ENCODE measurements at places on chromosomes 3 and 15.

DNA sequence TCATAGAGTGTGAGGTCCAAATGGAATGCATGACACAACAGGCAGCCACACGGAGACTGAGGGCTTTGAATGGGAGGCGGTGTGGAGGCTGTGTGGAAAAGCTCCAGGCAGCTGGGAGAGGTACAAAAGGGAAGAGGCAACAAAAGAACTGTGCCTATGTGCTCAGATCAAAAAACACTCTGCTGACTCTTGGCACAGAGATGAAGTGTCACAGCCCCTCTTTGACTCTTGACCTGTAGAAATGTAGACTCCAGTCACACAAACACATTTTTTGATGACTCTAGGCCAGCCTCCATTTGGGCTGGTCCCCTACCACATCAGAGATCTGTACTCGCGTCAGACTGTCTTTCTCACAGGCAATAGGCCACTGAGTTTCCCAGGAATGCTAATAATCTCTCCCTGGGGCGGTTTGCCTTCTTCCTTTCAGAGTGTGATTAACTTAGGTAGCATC, 456.0 kb downstream of the TUSC7 start:
- no peaks in the 10 kb centered on the region for H3K4me1 ChIP-seq
- no peaks in the 10 kb centered on the region for H3K27me3 ChIP-seq
- no peak overlapping the region for H3K4me3 ChIP-seq
- no peak overlapping the region for H3K27ac ChIP-seq

GRCh38 chr15:39908186-39908585, 11.9 kb downstream of the GPR176 start:
- H3K4me1 ChIP-seq = peaks cover 18% of the 10 kb centered on the region
- H3K27ac ChIP-seq = peak overlapping the region; percentile 53
- peak; percentile 87 for DNase-seq
- H3K27me3 ChIP-seq = no peaks in the 10 kb centered on the region
- no peak overlapping the region for H3K4me3 ChIP-seq

- no peaks in the 10 kb centered on the region for H3K27me3 ChIP-seq
- DNase-seq = peak; percentile 26
- no peak overlapping the region for H3K27ac ChIP-seq
- H3K36me3 ChIP-seq = no peaks in the 10 kb centered on the region
- H3K4me1 ChIP-seq = no peaks in the 10 kb centered on the region
Measured at GRCh38 chr3:17195192-17195611, 310.4 kb downstream of the PLCL2 start.

- no peaks in the 10 kb centered on the region for H3K36me3 ChIP-seq
- no peaks in the 10 kb centered on the region for H3K4me1 ChIP-seq
- no peak overlapping the region for H3K27ac ChIP-seq
- peak; percentile 22 for DNase-seq
- peaks cover 5% of the 10 kb centered on the region for H3K27me3 ChIP-seq
Measured at GRCh38 chr15:73346735-73347312, 21.9 kb downstream of the HCN4 start.

GRCh38 chr3:178663201-178663934, 127.1 kb downstream of the KCNMB2 start:
- no peaks in the 10 kb centered on the region for H3K4me1 ChIP-seq
- no peaks in the 10 kb centered on the region for H3K36me3 ChIP-seq
- no peak overlapping the region for H3K27ac ChIP-seq
- no peaks in the 10 kb centered on the region for H3K27me3 ChIP-seq
- H3K4me3 ChIP-seq = no peak overlapping the region

- no peaks in the 10 kb centered on the region for H3K4me1 ChIP-seq
- no peak overlapping the region for H3K4me3 ChIP-seq
- H3K27ac ChIP-seq = no peak overlapping the region
- H3K27me3 ChIP-seq = no peaks in the 10 kb centered on the region
- peaks cover 7% of the 10 kb centered on the region for H3K36me3 ChIP-seq
- DNase-seq = no peak
Measured at GRCh38 chr3:44596621-44597020, 11.9 kb downstream of the ZNF660 start.

- no peaks in the 10 kb centered on the region for H3K27me3 ChIP-seq
- no peak overlapping the region for H3K27ac ChIP-seq
- no peak for DNase-seq
Measured at GRCh38 chr3:27391796-27392195, 22.6 kb upstream of the NEK10 start.

- no peak for DNase-seq
- no peak overlapping the region for H3K4me3 ChIP-seq
- no peaks in the 10 kb centered on the region for H3K36me3 ChIP-seq
- H3K27ac ChIP-seq = no peak overlapping the region
Measured at GRCh38 chr3:127263586-127264231, 24.1 kb downstream of the PRR20G start.

DNA sequence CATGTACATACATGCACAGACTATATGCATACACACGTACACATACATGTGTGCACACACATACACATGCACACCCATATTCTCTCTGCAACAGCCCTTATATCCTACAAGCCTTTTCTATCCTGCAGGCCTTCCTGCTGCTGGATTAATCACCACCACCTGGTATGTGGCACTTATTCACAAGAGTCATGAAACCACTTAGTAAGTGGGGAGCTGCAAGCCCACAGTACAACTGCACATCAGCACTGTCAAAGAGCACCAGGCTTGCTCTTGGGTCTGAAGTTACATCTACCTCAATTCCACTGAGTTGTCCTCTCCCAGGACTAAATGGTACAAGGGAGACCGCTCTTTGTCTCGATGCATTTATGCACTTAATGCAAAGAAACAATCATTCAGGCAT, 233.2 kb downstream of the KLF13 start:
- no peak overlapping the region for H3K4me3 ChIP-seq
- H3K4me1 ChIP-seq = no peaks in the 10 kb centered on the region
- no peaks in the 10 kb centered on the region for H3K27me3 ChIP-seq
- no peak overlapping the region for H3K27ac ChIP-seq
- no peaks in the 10 kb centered on the region for H3K36me3 ChIP-seq

DNA sequence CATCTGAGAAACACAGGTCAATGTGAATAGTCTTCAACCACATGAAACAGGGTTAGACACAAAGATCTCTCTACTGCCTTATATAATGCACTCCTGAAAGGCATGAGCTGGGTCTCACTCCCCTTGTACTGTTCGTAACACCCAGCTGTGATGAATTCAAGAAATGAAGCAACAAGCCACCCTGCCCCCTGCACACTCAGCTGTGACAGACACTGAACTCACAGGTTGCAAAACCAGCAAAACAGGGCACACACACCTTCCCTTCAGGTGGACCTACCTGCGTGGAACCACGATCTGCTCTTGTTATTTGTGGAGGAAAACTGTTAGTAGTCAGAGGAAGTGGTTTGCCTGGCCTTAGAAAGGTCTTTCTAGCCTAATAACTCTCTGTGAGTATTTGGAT, 64.5 kb downstream of the CERS3 start:
- H3K36me3 ChIP-seq = no peaks in the 10 kb centered on the region
- DNase-seq = no peak
- no peaks in the 10 kb centered on the region for H3K27me3 ChIP-seq
- no peaks in the 10 kb centered on the region for H3K4me1 ChIP-seq
- H3K4me3 ChIP-seq = no peak overlapping the region

GRCh38 chr15:33074942-33075341, 119.6 kb downstream of the FMN1 start:
- no peak overlapping the region for H3K27ac ChIP-seq
- H3K36me3 ChIP-seq = no peaks in the 10 kb centered on the region
- no peak overlapping the region for H3K4me3 ChIP-seq
- no peaks in the 10 kb centered on the region for H3K4me1 ChIP-seq
- DNase-seq = no peak
- no peaks in the 10 kb centered on the region for H3K27me3 ChIP-seq

DNA sequence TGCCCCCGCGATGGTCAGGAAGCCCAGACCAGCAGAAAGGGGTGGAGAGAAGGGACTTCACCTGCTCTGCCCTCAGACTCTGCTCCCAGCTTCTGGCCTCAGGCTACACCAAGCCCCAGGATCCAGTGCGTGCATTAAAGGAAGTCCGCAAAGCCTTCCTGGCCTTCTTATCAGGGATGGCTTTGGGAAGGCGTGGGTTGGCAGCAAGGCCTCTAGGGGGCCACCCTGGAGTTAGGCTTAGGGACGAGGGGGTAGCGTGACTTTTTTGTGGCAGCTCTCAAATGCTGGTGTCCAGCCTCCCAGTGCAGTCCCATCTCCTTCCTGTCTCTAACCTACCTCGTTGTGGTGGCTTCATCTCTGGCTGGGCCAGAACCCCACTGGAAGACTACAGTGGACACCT, 18.9 kb upstream of the RPL29 start:
- H3K4me1 ChIP-seq = no peaks in the 10 kb centered on the region
- H3K27ac ChIP-seq = no peak overlapping the region
- H3K36me3 ChIP-seq = no peaks in the 10 kb centered on the region

DNA sequence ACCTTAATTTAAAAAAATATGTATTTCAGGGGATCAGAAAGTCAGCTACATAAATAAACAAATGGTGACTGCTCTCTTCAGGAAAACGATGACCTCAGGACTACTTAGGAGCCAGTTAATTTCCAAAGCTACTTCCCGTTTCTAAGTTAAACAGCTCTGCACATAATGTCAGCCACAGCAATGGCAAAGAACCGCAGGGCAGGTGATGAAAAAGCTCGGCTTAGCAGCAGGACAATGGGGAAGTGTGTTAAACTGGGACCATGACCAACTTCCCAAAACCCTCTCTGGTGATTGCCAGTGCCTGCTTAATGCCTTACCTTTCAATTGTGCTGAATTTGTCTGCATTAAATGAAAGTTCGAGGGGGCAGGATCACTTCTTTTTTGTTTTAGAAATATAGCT, 258.9 kb downstream of the FHIT start:
- DNase-seq = no peak
- no peaks in the 10 kb centered on the region for H3K27me3 ChIP-seq
- no peaks in the 10 kb centered on the region for H3K36me3 ChIP-seq
- H3K27ac ChIP-seq = no peak overlapping the region
- H3K4me3 ChIP-seq = no peak overlapping the region

DNA sequence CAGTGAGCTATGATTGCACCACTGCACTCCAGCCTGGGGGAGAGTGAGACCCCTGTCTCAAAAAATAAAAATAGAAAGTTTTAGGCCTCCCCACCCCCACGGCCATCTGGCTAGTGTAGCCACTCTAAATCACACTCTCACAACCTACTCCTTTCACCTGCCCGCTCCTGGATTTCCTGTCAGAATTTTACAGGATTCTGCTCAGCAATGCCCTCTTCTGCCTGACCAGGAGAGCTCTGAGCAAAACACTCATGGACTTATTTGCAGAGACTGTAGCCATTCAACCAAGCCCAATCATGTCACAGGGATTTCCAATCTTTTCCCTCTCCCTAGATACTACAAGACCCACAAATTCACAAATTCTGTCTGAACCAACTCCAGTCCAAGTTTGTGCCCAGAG, 242.6 kb upstream of the TPRG1 start:
- H3K4me1 ChIP-seq = peaks cover 20% of the 10 kb centered on the region
- no peak overlapping the region for H3K4me3 ChIP-seq
- no peaks in the 10 kb centered on the region for H3K36me3 ChIP-seq
- no peak overlapping the region for H3K27ac ChIP-seq

DNA sequence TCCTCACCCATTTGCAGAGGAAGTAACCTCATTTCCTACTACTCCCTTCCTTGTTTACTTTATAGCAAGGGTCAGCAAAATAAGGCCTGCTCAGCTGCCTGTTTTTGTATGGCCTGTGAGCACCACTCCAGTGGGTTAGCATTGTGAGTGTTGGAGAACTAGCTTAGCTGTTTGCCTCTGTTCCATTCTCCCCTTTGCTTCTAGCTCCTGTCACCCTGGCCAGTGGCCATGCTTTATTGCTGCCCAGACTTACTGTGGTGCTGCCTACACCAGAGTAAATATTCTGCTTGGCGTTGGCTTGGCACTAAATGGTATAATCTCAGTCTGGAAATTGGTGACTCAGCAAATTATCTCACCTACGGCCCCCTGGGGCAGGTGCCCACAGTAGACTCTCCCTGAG, 8.8 kb downstream of the PDCD6IP start:
- H3K27me3 ChIP-seq = no peaks in the 10 kb centered on the region
- no peak overlapping the region for H3K27ac ChIP-seq
- no peak for DNase-seq

- H3K27me3 ChIP-seq = no peaks in the 10 kb centered on the region
- no peaks in the 10 kb centered on the region for H3K36me3 ChIP-seq
- DNase-seq = no peak
- H3K27ac ChIP-seq = peak overlapping the region; percentile 94
Measured at GRCh38 chr15:78076231-78077052, 1.1 kb downstream of the TBC1D2B start.
